SK-N-MC (cell line): ENCODE measurements at places on chromosomes 5 and 9.

GRCh38 chr9:4769321-4770080, 23.2 kb upstream of the RCL1 start:
- DNase-seq: no peak

DNA sequence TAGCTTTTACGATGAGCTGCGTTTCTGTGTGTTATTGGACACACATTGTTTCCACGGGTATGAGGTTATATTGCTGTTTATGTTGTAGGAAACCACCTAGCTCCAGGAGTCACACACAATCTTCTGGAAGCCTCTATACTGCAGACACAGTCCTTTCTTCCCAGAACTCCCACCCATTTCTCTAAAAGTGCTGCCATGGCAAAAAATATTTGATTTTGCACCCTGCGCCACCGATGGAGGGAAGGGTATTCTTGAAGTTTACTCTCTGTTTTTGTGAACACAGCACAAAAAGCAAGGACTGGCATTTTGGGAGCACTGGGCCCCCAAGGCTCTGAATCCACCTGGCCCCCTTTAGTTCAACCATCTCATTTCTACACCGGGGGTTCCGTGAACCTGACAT, 187.5 kb downstream of the ICE1 start:
- DNase-seq: no peak

DNA sequence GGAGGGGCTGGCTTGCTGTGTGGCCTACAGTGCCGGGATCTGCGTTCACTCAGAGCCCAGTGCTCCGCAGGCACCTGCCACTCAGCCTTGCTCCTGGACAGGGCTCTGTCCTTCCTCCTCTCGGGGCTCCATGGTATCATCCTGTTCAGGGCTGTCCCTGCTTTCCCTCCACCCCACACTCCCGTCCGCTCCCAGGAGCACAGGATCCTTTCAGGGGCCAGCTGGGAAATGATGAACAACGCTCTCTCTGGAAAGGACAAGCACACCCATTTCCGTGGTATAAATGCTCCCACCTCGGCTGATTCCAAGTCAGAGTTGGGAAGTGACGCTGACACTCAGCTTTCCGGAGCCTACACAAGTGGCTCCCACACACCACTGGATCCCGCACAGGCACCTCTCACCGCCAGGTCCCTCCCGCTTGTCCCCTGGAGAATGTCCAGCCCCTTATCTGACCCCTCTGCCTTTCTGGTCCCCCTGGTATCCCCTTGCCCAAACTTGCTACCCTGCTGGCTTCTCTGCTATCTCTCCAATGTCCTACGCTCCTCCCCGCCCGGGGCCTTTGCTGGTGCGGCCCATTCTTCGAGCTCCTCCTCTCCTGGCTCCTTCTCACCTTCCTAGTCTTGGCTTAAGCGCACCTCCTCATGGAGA, 21.3 kb downstream of the HMCN2 start:
- DNase-seq: no peak

- DNase-seq: peak; percentile 39
These were observed at the start of gene FNIP1 for GRCh38 chr5:131796793-131797693. Gene FNIP1 (minus strand): TSS chr5:131797017. CDS start chr5:131796921, 96 bp downstream.

DNA sequence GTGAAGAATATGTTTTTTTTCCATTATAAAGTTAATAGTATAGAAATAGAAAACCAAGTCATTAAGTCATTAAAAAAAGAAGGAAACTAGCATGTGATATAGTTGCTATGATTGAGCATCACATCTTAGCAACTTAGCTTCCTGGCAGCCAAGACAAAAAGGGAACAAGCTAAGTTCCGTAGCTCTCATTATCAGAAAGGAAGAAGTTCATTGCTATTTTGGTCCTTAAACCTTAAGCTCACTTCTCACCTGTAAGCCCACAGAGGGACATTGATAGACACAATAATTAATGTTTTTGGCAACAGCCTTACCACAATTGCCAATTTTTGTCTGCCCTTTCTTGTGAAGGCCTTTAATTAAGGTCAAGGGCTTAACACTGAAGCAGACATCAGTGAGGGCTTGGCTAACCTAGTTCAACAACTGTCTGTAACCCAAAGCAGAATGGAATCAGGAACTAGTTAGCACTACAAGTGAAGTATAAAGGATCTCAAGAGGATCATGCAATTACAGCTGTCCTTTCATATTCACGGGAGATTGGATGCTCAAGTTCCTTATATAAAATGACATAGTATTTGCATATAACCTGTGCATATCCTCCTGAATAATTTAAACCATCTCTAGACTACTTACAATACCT, 24.0 kb upstream of the KLF4 start:
- no peak for DNase-seq

GRCh38 chr5:134534726-134535110, 9.2 kb downstream of the JADE2 start:
- no peak for DNase-seq

GRCh38 chr5:181260720-181261319, at the start of gene TRIM52:
Gene TRIM52 (minus strand): TSS chr5:181261143. CDS start chr5:181260813, 330 bp downstream.
- DNase-seq: no peak

DNA sequence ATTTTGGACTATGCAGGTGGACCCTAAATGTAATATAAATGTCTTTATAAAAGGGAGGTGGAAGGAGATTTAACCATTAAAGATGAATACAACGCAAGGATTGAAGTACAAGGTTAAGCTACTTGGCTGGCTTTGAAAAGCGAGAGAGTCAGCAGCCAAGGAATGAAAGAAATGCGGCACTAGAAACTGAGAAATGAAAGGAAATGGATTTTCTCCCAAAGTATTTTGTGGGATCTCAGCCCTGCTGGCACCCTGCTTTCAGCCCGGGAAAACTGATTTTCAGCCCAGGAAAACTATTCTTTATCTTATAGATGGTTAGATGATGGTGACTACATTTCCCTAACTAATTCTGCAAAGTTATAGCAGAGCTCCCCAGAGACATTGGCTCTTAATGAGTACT, 1349.6 kb upstream of the C9orf72 start:
- DNase-seq: no peak

DNA sequence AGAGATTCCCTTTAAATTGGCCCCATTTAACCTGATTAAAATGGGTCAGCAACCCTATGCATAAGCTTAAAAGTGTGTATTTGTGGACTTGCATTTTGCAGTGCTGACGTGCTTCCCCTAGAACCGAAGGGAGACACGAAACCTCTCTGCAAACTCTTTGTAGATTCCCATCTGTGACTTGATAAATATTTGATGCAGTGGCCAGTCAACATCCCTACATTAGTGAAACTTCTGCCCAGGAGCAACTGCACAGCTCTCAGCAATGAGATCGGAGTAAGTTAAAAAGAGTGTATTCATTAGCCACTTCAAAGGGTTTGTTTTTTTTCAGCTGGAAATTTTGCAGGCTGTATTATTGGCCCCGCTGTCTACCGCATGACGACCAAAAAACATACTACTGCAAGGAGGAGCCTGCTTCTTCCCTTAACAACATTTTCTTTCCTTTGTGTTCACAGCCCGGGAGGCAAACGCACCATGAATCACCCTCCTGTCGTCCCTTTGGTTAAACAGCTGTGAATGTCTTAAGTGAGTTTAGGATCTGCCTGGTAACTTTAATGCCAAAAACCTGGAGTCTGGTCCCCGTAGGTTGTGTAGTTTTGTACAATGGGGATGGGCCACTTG, 38.0 kb upstream of the TCERG1 start:
- no peak for DNase-seq

GRCh38 chr5:33641744-33642505, 201.2 kb downstream of the TARS1 start:
- peak; percentile 6 for DNase-seq

DNA sequence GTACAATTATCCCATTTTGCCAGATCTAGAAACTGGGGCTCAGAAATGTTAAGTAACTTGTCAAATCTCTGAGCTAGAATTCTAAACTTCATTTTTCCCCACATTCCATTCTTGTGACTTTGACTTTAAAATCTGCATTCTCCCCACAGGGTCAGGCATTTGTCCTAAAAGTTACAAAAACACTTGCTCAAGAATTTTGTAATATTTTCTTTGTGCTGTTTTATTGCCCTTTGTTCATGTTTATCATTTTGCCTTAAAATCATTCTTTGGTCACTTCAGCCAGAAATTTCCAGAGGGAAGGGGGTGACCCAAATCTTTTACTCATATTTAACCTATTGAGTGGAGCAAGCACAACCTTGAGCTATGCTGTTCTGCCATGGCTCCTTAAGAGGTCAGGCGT, 120.1 kb upstream of the CCL21 start:
- DNase-seq: no peak

GRCh38 chr5:177133096-177133852, at the start of gene NSD1:
Gene NSD1 (plus strand): TSS chr5:177133773. CDS start chr5:177135104, 1,331 bp downstream.
- no peak for DNase-seq

GRCh38 chr9:134839455-134840125, 41.0 kb upstream of the FCN2 start:
- DNase-seq: no peak

DNA sequence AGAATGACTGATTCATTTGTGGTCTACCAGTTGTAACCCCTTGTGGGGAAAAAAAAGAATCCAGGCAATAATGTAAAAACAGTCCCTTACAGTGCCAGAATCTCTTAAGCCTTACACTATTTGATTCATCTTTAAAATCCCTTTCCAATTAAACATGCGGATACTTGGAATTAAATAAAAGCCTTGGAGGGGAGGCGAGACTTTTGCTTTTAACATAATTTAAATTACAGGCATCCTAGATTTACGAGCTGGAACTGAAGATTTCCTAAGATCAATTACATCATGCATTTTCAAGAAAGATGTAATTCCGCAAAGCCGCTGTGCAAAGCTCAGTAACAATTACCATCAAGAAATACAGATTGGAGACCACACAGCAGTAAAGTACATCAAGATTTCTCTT, 370.2 kb downstream of the MTRR start:
- no peak for DNase-seq

DNA sequence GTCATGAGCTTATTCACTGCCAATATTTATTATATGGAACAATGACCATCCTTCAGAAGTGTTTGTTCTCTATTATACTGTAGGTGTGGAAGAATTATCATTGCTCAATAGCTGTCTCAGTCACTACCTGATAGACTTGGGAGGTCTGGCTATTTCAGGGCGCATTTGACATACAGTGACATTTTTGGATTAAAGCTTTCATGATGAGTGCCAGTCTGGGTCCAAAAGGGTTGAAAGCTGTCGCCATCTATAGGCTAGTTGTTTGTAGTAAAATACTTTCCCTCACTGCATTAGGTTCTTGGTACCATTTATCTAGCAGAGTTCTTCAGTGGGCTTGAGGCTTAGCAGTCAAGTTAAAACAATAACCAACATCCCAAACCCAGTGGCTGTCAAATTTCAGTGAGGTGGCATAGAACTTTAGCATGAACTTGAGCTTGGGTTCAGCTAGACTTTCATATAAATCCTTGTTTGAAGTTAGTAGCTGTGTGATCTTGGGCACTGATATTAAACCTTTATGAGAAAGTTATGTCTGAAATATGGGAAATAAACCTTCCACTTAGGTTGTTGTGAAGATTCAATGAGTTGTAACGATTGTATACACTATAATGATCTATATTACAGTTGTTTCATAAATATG, 110.5 kb upstream of the CDKN2B start:
- DNase-seq: no peak

DNA sequence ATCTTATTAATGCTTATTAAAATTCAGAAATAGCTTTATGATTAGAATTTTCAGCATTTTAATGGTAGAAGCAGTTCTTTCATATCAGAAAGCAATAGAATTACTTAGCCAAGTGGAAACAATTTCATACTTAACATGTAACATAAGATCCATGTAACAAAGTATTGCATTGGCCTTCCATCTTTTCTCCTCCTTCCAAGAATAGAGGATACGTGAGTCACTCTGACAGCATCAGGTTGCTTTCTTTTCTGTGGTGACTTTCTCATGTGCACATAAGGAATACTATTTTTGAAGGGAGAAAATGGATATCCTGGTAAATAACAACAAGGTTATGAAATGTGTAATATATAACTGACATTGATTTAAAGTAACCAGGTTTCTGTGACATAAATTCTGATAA, 272.2 kb downstream of the ANXA1 start:
- no peak for DNase-seq

- DNase-seq: no peak
These were observed 99.7 kb upstream of the KIF2A start for GRCh38 chr5:62206150-62206829.

- no peak for DNase-seq
These were observed 306.8 kb upstream of the NMUR2 start for GRCh38 chr5:152711801-152712388.
